COR-L47 (cell line): ENCODE measurements at places on chromosomes 1 and 21.

GRCh38 chr1:94864821-94865220, 44.7 kb downstream of the SLC44A3 start:
- no peak for DNase-seq

DNA sequence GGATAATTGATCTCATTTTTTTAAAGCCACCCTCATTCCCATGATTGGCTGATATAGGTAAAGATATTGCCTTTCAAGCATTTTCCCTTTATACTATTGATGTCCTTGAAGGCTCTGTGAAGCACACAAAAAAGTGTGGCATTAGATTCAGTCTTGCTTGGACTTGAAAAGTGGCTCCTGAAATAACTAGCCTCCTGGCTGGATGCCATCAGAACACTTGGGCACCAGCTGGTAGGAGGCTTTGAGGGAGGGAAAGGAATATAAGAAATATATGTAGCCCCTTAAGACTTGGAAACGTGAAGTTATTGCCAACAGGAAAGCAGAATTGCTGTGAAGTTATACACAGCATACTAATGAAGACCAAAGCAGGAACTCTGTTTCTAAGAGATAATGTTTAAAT, 14.1 kb downstream of the MTR start:
- no peak for DNase-seq

DNA sequence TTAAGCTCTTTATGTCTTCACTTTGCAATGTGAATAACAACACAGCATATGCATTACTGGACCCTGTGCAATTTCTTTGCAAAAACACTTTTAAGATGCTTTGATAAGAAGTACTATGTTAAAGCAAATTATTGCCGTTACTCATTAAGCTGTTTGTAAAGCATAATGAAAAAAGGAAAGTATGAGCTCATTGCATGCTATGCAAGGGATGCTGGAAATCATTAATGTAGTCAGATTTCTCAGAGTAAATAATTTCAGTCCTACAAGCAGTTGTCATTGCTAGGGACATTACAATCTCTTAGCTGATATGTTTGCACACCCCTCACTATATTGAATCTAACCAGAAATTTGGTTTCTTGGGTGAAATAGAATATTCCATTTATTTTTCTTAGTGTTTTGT, 982.5 kb upstream of the ADGRL2 start:
- DNase-seq = no peak

GRCh38 chr1:217534566-217534965, 96.3 kb downstream of the GPATCH2 start:
- no peak for DNase-seq

DNA sequence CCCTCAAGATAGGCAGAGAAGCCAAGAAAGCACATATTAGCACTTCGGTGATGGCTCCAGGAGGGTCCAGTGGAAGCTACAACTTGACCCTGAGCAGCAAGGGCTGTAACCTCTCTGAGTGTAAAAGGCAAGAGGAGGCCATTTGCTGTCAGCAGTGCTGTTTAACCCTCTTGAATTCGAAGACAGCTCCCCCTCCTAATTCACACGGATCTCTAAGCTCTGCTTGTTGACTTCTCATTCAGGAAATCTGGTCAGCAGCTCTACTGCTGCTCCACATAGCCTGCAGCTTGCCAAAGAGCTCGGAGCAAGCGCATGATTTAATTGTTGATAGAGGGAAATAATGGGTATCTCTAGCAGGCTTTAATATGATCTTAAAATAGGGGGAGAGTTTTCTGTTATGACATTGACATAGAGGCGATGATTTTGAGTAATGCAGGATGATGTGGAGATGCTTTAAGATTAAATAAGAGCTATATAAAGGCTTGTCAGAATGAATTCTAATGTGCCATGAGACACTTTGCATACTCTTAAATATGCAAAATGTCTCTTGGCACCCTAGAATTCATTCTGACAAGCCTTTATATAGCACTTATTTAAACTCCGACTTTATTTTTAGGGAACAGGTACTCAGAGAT, 79.4 kb upstream of the USH2A start:
- DNase-seq = no peak
